ENCODE measurements at places on chromosomes 12 and 14.

DNA sequence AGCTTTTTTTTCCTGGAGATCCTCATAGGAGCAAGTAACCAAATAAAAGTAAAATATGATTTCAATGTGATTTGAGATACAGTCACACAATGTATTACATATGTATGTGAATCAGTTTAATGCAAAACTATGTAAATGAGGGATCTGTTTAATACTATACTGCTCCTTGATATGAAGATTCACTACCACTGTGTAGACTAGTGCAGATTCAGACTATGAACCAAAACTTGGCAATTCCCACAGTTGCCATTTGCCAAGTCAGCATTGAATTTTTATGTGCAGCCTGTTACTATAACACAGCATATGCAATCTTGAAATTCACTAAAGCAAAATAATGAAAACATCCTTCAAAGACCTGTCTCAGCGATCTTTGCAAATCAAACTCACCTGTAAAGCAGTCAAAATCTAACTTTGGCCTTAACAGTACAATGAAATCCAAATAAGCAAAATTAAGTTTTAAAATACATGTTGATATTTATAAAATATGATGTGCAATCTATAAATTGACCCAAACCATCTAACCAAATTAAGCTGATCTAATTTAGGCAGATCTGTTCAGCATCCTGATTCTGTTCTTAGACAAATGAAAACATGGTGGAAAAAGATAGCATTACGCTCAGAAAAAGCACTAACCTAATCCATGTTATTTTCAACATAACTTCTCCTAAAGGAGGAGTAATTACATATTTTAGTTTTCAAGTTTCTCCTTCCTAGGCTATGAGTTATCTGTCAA lies 25.5 kb upstream of the LMNTD1 start:
- DNase-seq = no peak

GRCh38 chr12:85057370-85057963 lies 21.3 kb downstream of the LRRIQ1 start:
- DNase-seq = no peak

DNA sequence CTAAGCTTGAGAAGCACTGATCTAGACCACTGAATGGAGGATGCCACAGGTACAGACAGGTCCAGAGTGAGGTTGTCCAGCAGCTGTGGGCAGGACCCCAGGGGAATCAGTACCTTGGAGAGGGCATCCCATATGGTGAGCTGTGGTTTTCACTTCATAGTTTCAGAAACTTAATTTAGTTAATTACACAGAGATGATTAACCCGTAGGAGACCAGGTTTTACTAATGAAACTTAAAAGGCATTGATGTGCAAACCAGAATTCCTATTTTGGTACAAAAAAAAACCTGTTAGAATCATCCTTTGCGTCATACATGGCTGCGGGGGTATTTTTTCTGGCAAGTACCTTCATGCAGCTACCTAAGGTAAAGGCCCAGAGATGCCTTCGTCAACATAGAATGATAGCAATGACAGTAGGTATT lies 159.3 kb downstream of the DACT1 start:
- DNase-seq = no peak

- no peak for DNase-seq
Measured at GRCh38 chr14:72595152-72595862, 298.6 kb downstream of the DPF3 start.

DNA sequence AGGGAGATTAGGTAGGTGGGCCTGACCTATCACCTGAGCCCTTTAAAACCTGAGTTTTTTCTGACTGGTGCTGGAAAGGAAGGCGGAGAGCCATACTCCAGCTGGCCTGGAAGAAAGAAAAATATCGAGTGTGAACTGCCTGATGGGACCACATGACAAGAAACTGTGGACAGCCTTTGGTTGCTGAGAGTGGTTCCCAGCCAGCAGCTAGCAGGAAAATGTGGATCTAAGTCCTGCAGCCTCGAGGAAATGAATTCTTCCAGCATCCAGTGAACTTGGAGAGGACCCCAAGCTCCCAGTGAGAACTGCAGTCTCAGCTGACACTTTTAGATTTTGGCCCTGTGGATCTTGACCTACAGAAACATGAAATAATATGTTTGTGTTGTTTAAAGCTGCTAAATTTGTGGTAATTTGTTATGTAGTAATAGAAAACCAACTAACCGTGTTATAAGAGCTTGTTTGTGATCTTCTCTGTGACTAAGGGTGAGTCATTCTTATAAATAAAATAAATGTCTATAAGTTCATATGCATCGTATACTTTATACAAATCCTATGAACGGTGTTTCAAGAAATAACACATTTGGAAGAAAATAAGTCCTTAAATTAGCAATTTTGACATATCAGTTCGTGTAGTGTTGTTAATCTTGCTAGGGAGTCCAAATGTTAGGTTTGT lies 359.6 kb downstream of the BMP4 start:
- DNase-seq = no peak

DNA sequence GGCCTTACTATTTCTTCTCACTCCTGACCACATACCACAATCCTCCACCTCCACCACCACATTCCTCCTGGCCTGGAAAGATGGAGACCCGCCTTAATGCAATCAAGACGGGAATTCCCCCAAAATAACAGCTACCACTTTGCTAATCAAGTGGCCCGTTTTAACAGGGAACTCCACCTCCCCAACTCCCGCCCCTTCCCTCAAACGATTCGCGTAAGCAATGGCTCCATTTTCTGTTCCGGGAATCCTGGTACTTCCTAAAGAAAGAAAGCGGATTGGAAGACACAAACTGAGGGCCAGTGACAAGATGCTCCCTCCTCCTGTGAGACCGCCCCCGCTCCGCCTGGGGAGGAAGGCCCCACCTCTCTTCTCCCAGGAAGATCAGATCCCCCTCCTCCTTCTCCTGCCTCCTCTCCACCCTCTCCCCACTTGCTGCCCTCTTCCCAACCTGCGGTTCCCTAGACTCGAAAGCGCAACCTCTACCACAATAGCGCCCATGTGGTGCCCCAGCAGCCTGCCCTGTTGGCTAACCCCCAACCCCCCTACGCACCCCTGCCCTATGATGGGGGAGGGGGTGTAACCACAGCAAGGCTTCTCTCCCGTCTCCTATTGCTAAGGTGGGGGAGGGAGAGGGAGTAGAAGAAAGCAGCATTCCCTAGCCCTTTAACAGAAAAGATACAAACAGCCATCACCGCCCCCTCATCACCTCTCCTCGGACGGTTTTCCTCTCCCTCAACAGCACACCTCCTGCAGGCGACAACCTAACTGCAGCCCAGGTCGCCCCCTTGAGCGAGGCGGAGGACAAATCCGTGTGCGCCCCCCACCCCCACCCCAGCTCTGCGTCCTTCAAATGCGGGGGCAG lies 777 bp downstream of the ARF3 start:
- no peak for DNase-seq

DNA sequence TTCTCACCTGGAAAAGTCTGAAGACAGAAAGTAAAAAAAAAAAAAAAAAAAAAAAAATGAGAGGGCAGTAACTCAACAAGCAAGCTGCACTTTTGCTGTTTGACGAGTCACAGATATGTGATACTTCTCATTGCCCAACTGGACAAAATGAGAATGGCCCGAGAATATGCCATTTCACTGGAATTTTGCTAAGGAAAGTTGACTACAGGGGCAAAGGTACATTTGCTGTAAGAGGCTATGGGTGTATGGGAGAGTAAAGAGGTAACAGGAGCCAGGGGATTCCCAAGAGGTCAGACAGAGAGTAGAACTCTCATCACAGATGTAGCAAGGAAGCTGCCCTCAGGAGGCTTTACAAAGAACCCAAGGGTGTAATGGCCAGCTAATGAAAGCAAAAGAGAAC lies 22.9 kb downstream of the KIF21A start:
- DNase-seq = no peak

- DNase-seq = no peak
Measured at GRCh38 chr12:75759842-75760572, 248.6 kb upstream of the KRR1 start.

- no peak for DNase-seq
Measured at GRCh38 chr14:86604561-86604960, 1074.6 kb downstream of the FLRT2 start.

DNA sequence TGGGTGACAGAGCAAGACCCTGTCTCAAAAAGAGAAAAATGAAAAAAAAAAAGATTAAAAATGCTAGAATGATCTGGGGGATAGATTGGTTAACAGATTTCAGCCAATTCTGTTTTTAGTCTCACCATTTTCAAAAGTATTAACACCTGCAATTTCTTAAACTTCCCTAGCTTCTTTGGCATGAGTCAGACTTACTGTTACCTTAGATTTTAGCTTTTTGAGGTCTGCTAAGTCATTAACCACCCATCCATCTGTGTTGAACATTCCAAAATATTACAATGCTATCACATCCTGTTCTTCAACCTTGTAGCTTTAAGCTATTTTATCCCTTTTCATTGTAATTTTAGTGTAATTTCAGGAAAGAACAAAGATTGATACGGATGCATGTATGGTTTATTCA lies 59.3 kb downstream of the PPP1R13B start:
- DNase-seq = no peak

DNA sequence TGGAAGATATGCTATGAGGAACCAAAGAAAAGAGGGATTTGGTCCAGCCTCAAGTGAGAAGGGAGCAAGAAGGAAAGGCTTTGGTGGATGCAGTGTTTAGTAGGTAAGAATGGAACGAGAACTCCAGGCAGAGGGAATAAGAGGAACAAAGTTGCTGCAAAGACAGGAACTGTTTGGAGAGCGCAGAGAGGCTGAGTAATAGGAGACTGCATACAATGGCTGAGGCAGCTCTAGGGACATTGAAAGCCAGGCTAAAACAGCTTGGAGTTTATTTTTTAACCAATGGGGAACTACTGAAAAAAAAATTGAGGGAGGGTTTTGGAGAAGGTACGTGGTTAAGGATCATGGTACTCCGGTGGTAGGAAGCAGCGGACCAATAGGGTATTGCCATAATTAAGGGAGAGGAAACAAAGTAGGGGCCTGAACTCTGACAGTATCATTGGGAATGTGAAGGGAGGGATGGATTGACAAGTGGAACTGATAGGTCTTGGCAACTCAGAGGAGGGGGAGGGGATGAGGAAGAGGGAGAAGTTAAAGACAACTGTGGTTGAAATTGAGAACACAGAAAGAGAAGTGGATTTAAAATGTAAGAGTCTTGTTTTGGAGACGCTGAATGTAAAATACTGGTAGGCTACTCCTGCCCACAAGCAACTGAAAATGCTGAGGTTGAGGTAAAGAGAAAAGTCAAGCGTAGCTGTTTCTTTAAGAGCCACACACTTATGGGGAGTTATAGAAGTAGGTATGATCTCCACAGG lies 4.8 kb downstream of the ASCL4 start:
- no peak for DNase-seq

DNA sequence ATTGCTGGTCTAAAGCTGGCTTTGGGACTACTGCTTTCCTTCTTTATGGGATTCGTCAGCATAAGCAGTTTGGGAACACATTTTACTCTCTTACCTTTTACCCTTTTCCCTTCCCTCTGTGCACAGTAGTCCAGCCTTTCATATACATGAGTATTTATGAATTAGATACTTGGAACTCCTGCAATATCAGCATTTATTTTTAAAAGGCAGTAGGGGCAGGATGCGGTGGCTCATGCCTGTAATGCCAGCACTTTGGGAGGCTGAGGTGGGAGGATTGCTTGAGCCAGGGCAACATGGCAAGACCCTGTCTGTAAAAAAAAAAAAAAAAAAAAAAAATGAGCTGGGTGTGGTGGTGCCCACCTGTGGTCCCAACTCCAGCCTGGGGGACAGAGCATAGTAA lies 3.0 kb downstream of the NUBPL start:
- DNase-seq = no peak

DNA sequence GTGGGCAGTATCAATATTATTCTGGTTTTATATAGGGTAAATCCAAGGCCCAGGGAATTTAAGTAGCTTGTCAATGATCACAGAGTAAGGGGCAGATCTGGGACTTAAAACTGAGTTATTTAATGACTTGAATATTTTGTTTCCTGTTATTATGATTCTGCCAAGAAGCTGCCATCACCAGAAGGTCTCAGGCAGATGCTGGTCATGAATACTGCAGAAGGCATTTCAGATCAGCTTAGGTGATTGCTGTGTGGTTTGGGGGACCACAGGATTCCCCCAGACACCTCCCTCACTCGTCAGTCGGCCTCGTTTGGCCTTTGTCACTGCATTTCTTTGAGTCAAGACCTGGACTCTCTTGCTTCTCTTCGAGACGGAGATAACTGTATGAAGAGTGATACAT lies 47.7 kb upstream of the EVL start:
- DNase-seq = no peak

DNA sequence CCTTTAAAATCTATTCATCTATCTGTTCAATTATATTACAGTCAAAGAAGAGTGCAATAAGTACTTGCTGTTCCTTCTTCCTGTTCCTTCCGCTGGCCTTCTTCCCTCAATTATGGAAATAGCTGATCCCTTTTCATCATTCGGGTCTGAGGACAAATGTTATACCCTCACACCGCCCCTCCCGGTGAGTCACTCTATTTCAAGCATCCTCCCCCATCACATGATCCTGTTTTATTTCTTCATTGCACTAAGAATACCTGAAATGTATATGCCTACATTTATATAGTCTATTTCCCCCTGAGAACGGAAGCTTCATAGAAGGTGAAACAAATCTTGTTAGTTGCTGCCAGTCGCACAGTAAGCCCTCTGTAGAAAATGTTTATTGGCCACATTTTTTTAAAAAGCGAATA lies 2.5 kb downstream of the SLC38A1 start:
- DNase-seq = no peak

- DNase-seq = no peak
Measured at GRCh38 chr14:21672116-21672515, 1.5 kb downstream of the OR4E1 start.

DNA sequence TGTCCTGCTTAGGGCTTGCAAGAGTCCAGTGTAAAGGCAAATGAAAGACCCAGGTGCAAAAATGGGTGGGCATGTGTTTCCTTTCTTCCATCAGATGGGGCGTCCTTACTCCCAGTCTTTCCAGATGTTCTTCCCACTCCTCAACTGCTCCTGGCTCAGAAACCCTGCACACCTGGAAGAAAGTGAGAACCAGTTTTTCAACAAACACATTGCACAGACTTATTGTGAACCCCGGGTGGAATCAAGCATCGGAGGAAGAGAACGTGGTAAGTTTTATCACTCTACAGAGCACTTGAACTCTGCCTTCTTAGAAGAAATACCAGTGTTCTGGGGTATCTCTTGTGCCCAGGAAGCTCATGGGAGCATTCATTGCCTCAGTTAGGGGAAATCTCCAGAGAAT lies 93.3 kb downstream of the TMX1 start:
- no peak for DNase-seq

DNA sequence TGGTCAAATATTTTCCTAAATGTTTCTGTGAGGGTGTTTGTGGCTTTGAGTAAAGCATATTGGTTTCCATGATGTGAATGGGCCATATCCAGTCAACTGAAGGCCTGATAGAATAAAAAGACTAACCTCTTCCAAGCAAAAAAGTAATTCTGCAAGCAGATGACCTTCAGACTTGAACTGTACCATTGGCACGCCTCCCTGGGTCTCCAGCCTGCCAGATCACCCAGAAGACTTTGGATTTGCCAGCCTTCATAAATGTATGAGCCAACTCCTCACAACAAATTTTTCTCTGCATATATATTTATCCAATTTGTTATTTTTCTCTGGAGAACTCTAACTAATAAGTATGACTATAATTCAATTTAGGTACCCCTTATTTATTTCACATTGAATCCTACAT lies 190.3 kb downstream of the KIF21A start:
- DNase-seq = no peak

- DNase-seq = no peak
Measured at GRCh38 chr14:34450958-34451357, 11.1 kb downstream of the SPTSSA start.
